ENCODE measurements at places on chromosomes 1 and 21.

DNA sequence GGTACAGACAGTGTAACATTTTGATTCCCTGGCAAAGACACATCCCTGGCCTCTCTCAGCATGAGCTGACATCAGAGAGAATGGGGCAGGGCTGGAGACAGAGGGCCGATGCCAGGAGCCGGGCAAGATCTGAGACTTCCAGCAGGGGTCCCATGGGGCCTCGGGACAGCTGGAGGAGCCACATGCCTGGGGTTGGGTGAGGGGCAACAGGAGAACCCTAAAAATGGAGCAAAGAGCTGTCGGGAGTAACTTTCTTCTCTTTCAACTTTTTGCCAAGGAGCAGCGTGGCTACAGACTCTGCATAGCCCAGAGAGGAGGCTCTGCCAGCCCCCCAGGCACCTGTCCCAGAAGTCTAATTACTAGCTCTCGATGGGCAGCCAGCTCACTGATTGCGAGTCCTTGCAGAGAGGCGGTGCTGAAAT is 130.8 kb downstream of the LACTBL1 start:
- DNase-seq: no peak

- DNase-seq: no peak
Observed at GRCh38 chr1:202131956-202132821, 9.5 kb downstream of the GPR37L1 start.

DNA sequence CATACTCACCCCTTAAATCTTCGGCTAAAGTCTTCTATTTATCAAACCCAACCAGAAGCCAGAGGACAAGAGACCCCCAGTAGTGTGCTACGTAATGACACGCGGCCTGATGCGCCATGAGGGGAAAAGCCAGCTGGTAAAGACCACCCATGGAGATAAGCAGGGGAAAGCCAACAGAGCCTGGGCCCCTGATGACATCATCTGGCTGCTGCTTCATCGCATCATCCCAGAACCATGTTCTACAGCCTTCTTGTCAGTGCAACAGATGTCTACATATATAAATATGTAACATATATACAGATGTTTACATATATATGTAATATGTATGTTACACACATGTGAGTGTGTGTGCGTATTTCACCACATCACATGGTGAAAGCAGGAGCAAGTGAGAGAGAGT is 81.7 kb upstream of the VANGL1 start:
- DNase-seq: no peak

DNA sequence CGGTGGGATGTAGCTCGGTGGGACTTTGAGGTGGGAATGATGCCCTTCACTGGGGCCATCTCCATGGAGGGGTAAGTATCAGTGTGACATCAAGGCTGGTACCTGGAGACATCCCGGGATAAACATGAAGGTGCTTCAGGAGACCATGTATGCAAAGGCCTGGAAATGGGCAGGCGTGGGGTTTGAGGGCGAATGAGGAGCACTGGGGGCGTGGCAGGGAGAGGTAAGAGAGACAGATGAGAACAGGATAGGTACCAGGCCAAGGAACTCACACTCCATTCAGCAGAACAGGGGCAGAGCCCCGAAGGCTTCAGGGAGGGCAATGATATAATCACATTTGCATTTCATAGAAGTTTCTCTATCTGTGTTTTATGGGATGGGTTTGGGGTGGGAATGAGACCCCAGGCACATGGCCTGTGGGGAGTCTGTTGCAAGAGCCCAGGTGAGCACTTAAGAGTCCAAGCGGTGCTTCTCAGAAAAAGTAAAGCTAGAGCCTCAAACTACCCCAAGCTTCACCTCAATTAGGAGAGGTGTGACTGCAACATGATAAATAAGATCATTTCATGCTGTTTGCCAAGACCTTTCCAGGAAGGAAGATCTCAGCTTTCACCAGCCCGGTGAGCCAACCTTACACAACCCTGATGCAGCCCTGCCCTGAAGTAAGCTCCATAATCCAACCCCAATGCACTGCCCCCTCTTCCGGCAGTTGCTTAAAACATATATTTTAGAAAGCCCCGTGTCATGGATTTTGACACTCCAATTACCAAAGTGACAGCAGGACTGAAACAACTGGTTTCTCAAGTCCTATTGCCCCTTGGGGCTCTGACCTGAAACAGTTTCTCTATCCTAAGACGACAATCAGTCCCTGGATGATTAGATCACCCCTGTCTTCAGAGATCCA is 7.4 kb downstream of the S100A9 start:
- no peak for DNase-seq

DNA sequence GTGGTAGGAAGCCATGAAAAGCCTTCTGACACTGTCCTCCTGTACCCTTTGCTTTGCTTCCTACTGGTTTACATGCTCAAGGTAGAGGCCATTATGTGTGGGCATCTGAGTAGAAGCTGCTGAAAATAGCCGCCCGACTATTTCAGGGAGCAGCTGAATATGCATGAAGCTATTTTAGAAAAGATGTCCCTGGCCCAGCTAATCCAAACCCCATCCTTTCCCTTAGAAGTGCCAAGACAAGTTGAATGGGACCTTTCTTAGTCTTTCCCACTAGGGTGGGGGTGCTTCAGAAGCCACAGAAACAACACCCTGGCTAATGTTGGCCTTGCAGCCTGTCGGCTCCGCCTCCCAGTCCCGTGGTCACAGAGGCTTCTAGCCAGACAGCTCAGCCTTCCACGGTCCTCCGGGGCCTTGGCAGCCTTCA is 205.1 kb upstream of the EDN2 start:
- DNase-seq: no peak

DNA sequence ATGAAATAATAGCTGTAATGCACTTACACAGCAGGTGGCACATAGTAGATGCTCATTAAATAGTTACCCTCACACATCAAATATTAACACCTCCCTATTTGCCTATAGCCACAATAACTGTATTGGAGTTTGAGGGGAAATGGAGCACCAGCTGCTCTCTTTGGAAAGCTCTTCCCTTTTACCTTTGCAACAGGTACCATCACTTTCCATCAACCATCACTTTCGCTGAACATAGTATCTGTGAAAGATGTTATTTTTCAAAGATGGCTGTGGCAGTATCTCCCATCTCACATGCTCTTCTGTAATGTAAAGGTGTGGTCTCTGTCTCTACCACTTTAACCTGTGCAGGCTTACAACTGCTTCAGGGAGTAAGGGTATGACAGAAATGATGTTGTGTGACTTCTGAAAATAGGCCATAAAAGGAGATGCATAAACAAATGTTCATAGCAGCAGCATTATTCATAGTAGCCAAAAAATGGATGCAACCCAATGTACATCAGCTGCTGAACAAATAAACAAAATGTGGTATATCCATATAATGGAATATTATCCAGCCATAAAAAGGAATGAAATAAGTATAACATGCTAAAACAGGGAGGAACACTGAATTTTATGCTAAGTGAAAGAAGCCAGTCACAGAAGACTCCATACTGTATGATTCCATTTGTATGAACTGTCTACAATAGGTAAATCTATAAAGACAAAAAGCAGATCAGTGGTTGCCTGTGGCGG is 288.3 kb downstream of the AKT3 start:
- DNase-seq: no peak

- DNase-seq: no peak
Observed at GRCh38 chr21:41638201-41638790, 128.6 kb downstream of the RIPK4 start.

GRCh38 chr1:53409233-53409632 is 50.0 kb upstream of the DMRTB1 start:
- DNase-seq: no peak

GRCh38 chr1:32247983-32248889 is 1.2 kb downstream of the FAM167B start:
- DNase-seq: peak; percentile 72

DNA sequence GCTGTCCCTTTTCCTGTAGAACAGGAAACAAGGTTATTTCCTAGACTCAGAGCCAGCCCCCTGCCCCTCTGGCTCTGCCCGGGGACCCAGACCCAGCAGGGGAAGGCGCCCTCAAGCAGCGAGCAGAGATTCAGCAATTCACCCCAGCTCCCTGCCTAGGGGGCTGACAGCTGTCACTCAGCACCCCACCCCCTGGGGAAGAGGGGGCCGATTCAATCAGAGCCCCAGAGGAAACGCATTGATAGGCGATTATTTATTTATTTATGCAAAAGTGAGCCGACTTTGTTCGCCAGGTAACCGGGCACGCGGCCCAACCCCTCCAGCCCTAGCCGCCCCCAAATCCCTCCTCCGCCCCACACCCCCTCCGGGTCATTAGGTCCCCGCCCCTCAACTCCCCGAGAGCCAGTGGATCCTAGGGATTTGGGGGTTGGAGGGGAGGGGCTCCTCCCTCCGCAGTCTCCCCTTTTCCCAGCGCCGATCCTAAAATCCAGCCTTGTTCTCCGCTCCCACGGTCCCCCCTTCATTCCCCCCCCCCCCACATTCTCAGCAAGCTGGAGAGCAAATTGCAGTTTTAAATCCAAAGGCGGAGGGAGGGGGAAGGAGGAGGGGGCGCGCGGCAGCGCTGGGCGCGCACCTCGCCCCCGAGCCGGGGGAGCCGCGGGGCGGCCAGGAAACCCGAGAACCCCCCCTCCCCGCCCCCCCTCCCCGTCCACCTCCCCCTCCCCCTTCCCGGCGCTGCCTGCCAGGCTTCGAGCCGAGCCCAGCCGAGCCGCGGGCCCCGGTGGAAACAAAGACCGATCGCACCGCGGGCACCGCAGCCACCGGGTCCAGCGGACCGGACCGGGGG is 1.3 kb downstream of the AHDC1 start:
- DNase-seq: no peak

All from activated CD8-positive, alpha-beta memory T cell treated with anti-CD3 and anti-CD28 coated beads for 48 hours (primary cell).